ENCODE measurements at places on chromosomes 12 and 14.

DNA sequence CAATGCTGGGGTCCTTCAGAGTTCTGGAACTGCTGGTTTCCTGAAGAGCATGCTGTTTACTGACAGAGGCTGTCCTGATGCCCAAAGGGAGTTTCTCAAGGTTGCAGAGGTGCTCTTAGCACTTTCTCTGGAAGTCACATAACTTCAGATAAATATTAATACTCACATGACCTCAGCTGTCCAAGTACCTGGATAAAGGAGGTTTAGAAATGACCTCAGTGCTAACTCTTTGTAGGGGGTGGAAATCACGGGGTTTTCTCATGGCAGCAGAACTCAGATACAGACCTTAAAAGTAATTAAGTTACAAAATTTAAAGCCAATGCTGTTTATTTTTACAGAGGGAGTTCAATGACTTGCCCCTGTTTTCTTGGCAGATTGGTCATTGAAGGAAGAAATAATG is 225.9 kb downstream of the MSRB3 start:
- DNase-seq, result no peak

- DNase-seq, result no peak
These were observed 2.5 kb upstream of the PLEKHD1 start for GRCh38 chr14:69481815-69482568.

GRCh38 chr12:20368114-20368650 is at the start of gene PDE3A:
Gene PDE3A (plus strand): TSS chr12:20368537. CDS start chr12:20369285, 748 bp downstream.
- peak; percentile 63 for DNase-seq

GRCh38 chr14:99261912-99262787 is 9.8 kb downstream of the BCL11B start:
- DNase-seq, result no peak

DNA sequence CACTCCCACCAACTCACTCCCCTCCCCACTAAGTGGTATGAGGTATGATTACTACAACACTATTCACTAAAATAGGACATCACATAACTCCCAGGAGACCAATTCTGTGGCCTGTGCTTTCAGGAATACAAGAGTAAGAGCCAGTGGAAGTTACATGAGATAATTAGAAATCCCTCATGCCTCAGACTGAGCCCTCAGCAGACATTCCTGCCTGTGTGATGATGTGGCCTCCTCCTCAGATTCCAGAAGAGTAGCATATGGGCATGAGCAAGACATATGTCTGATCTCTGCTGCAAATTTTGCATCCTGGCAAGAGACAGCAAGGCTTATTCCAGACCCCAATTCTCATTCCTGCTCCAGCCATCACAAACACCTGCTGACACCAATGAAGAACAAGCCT is 46.0 kb upstream of the BMP4 start:
- DNase-seq, result no peak

DNA sequence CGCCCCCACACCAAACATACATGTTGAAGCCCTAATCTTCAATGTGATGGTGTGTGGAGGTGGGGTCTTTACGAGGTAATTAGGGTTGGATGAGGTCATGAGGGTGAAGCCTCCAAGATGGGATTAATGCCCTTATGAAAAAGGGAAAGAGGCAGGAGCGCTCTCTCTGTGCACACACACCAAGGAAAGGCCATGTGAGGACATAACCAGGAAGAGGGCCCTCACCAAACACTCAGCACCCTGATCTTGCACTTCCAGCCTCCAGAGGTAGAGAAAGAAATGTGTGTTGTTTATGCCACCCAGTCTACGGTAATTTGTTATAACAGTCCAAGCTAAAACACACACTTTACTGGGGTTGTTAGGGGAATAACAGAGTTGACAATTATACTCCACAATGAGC is 14.6 kb upstream of the PITPNM2 start:
- DNase-seq, result no peak

DNA sequence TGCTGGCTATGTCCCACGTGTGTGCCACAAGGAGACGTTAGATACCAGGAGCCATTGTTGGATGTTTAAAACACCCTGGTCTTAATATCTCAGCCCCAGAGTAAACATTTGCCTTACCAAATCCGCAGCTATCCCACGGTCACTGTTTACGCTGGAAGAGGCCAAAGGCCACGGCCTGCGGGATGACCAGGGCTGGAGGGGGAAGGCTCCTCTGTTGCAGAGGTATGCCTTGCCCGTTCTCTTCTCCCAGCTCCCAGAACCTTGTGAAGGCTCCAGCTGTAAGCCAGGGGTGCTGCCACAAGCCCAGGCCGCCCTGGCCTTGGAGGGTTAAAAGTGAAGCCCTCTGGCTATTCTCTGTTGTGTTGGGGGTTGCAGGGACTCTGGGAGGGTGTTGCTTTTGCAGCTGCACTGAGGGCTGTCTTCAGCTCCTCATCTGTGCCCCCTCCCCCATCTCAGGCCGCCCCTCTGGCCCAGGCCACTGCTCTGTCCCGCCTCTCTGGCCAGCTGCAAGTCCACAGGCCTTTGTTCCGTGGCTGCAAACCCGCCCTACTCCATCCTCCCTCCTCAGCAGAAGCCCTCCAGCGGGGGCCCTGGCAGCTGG is 2.5 kb downstream of the PLEKHG3 start:
- DNase-seq, result no peak

GRCh38 chr14:54606631-54607133 is 39.8 kb downstream of the SAMD4A start:
- peak; percentile 81 for DNase-seq

GRCh38 chr14:81302638-81303037 is 81.9 kb upstream of the GTF2A1 start:
- DNase-seq, result no peak

DNA sequence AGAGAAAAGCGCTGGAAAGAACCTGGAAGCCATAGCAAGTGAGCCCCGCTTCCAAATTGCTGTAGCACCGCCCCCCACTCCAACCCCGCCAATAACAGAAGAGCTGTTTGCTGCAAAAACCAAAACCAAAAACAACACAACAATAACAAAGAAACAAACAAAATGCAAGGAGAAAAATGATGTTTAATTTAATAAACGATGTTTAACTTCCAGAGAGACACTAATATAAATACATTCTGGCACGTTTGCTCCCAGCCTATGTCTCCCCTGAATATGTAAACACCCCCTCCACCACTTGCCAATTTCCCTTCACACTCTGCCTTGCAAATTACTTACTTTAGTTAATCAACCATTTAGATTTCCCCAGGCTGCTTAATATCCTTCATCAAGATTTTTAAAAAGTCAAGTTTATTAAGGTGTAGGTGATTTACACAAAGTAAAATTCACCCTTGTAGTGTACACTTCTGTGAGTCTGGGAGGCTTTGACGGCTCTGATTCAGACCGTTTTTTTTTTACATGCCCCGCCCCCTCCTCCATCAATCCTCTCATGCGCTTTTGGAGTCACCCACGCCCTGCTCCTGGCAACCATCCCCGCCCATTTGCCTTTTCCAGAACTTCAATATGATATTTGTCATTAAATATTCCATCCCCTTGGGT is 482 bp upstream of the IFI27L2 start:
- peak; percentile 38 for DNase-seq

- no peak for DNase-seq
These were observed 79.9 kb downstream of the BBS10 start for GRCh38 chr12:76268267-76268666.

- no peak for DNase-seq
These were observed 483.3 kb downstream of the VRK1 start for GRCh38 chr14:97280526-97280925.

DNA sequence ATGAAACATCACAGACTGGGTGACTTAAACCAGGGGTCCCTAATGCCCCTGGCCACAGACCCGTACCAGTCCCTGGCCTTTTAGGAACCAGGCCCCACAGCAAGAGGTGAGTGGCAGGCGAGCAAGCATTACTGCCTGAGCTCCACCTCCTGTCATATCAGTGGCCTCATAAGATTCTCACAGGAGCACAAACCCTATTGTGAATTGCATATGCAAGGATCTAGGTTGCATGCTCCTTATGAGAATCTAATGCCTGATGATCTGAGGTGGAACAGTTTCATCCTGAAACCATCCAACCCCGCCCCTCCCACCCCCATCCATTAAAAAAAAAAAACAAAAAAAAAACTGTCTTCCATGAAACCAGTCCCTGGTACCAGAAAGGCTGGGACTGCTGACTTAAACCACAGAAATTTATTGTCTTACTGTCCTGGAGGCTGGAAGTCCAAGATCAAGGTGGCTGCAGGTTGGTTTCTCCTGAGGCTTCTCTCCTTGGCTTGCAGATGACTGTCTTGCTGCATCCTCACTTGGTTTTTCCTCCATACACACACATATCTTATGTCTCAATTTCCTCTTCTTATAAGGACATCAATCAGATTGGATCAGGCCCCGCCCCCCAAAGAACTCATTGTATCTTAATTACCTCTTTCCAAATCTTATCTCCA is 235.9 kb downstream of the CHST11 start:
- no peak for DNase-seq

DNA sequence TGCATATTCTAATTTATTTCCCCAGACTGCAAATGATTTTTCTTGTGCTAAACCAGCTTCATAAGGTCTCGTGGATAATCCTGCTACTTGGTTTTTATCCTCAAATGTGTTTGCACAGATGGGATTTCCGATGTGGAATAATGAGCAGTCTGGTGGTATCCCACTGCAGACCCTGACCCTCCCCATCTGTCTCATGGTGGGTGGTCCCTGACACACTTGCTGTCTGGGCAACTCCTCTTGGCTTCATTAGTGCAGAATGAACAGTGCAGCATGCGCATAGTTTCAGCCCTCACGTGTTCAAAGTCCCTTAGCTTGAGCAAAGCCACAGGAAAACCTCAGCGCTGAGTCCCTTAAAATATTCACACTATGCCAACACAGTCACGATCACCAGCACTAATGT is 996.5 kb downstream of the AACS start:
- DNase-seq, result no peak

DNA sequence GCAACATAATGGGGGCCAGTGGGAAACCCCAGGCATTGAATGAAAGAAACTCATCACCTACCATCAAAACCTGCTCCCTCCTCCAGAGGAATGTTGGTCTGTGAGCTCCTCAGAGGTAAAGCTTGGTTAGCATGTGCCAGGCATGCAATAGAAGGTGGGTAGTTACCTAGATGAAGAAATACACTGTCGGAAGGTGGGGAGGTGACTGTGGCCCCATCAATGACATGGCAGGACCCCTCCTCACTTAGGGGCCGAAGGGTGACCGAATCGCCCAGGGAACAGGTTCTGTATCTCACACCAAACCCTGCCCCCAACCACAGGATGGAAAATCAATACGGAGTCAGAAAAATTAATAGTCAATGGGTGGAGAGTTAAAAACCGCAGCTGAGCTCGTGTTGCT is 135.6 kb downstream of the BCL11B start:
- DNase-seq, result no peak

DNA sequence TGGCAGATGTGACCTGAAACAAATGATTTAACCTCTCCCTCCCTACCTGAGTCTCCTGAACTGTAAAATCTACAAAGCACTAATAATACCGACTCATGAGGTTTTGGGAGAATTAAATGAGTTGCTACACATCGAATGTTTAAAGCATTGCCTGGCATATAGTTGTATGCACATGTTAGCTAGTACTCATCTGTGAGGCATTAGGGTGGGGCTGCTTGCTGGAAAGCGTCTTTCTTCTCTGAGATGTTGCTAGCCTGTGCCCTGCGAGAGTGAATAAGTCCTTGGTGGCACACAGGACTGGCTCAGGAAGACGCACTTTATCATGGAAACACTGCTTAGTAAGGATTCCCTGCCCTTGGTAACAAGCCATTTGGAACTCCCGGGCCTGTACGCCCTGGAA is 6.1 kb downstream of the RAPGEF3 start:
- DNase-seq, result peak; percentile 48

DNA sequence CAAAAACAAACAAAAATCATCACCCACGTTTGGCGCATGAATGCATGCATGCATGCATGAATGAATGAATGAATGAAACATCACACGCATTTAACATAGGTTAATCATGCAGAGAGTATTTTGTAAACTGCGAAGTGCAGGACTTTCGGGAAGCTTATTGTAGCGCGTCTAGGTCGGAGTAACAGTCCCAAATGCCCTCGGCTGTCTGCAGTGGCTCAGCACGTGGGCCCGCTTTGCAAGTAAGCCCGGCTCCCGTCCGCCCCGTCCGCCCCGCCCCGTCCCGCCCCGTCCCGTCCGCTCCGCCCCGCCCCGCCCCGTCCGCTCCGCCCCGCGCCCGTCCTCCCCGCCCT is 263 bp upstream of the IFT81 start:
- DNase-seq, result no peak

GRCh38 chr14:74596741-74597450 is 15.1 kb downstream of the LTBP2 start:
- no peak for DNase-seq

DNA sequence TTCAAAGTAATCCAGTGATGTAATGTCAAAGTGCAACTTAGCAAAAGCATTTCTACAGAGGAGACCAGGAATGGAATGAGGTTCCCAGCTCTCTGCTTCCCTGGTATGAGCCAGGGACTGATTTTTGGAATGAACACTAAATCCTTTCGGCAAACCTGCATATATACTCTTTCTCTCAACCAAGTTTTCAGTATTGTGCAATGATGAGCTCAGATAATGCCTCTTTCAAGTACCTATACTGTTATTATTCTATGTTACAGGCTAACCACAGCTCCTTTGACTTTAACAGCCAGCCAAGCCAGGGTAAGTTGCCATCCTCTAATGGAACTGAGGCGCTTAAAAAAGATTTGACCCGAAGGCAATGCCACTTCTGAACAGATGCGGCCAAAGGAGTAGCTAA is 104.9 kb upstream of the FSCB start:
- DNase-seq, result no peak

DNA sequence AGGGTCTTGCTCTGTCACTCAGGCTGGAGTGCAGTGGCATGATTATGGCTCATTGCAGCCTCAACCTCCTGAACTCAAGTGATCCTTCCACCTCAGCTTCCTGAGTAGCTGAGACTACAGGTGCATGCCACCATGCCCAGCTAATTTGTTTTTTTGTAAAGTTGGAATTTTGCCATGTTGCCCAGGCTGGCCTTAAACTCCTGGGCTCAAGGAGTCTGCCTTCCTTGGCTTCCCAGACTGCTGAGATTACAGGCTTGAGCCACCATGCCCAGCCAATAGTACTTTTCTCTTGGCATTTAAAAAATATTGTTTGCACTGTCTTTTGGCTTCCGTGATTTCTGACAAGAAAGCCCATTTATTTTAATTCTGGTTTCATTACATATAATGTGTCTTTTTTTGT is 61.3 kb downstream of the DIP2B start:
- DNase-seq, result no peak

DNA sequence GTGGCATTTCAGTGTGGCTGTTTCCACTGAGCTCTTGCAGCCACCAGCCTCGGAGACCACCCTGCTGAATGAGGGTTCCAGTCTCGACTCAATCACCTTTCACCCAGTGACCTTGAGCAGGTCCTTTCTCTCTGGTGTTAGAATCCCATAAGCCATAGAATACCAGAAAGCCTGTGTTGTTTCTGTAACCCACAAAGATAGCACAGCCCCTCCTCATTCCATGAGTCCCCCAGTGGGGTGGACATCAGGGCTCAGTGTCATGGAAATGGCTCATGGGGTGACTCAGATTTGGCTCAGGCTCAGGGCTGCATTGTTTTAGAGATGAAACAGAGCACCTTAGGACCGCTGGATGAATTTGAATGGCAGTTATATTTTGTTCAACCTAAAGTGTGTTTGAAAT is 171.5 kb downstream of the PTPN11 start:
- DNase-seq, result no peak

All from HS-27A (cell line).